ENCODE measurements at places on chromosomes 2 and 18. TPM values are rescaled to one million over a fixed set of nuclear protein-coding genes. Genes with fewer than 3 reads are reported as not detected.

The STAT4 gene
- 1.0 TPM for total RNA-seq

The SIX3 gene
- not detected for total RNA-seq

The TMEM169 gene
- total RNA-seq = 34.8 TPM

The ANKRD44 gene
- total RNA-seq = 13.5 TPM

The HIBCH gene
- 33.7 TPM for total RNA-seq

The FAM161A gene
- total RNA-seq = 21.9 TPM

The MERTK gene
- total RNA-seq = 3.3 TPM

The DUSP2 gene
- total RNA-seq = 1.1 TPM

The GAL3ST2 gene
- total RNA-seq = not detected

The TCF7L1 gene
- 41.8 TPM for total RNA-seq

The LYPD1 gene
- 17.4 TPM for total RNA-seq

The DNAJC10 gene
- total RNA-seq = 103 TPM

The GPR55 gene
- total RNA-seq = not detected

The PDE6D gene
- total RNA-seq = 38.8 TPM

The DUSP19 gene
- total RNA-seq = 4.7 TPM

The EN1 gene
- 12.6 TPM for total RNA-seq

The GKN2 gene
- not detected for total RNA-seq

The DYNAP gene
- total RNA-seq = not detected

The ANTXR1 gene
- total RNA-seq = 61.1 TPM

The RUFY4 gene
- not detected for total RNA-seq

The ASB18 gene
- not detected for total RNA-seq

The BIN1 gene
- 67.7 TPM for total RNA-seq

The ZBTB7C gene
- 0.45 TPM for total RNA-seq

The TUBA4B gene
- not detected for total RNA-seq

The FTCDNL1 gene
- total RNA-seq = 1.6 TPM

The CTAGE1 gene
- not detected for total RNA-seq

The ESPNL gene
- 0.40 TPM for total RNA-seq

The SKA1 gene
- total RNA-seq = 30.3 TPM

The SOX11 gene
- total RNA-seq = 201 TPM

The ORC4 gene
- total RNA-seq = 65.1 TPM

The TLX2 gene
- not detected for total RNA-seq

The AMER3 gene
- 1.4 TPM for total RNA-seq

The CCDC85A gene
- total RNA-seq = 0.16 TPM

The SNORC gene
- total RNA-seq = 3.0 TPM

The PSD4 gene
- 2.4 TPM for total RNA-seq

The PTPN18 gene
- total RNA-seq = 31.3 TPM

The IFIH1 gene
- total RNA-seq = 0.27 TPM

The TBR1 gene
- 0.09 TPM for total RNA-seq

Data from neural crest cell (in vitro differentiated cells).